K562 (cell line): ENCODE measurements at places on chromosomes 12 and 14. TPM values are rescaled to one million over a fixed set of nuclear protein-coding genes. Genes with fewer than 3 reads are reported as not detected.
A peak's percentile ranks its signal among the peaks of the same experiment; 100 is the strongest.

DNA sequence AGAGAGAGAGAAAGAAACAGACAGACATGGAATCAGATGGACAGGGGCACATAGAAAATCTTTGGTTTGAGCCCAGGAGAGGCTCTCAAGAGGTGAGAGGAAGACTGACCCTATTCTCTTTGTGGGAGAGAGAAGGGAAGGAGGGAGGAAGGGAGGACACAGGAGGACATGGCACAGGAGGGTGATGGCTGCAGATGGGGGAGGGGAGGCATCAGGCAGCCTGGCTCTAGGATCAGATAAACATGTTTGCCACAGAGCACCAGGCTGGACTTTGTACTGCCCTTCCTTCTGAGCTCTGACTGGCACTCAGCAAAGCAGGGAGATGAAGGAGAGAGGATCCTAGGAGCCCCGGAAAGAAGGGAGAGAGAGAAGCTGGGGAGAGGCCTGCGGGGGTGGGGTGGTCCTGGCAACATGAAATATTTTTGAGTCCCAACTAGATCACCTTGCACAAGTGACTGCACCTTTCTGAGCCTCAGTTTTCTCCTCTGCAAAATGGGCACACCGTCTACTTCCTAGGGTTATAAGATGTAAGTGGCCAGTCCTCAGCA is 6.1 kb downstream of the HNF1A start:
- DNase-seq, result no peak

GRCh38 chr12:41032386-41032785 is 155.7 kb upstream of the PDZRN4 start:
- DNase-seq, result no peak

DNA sequence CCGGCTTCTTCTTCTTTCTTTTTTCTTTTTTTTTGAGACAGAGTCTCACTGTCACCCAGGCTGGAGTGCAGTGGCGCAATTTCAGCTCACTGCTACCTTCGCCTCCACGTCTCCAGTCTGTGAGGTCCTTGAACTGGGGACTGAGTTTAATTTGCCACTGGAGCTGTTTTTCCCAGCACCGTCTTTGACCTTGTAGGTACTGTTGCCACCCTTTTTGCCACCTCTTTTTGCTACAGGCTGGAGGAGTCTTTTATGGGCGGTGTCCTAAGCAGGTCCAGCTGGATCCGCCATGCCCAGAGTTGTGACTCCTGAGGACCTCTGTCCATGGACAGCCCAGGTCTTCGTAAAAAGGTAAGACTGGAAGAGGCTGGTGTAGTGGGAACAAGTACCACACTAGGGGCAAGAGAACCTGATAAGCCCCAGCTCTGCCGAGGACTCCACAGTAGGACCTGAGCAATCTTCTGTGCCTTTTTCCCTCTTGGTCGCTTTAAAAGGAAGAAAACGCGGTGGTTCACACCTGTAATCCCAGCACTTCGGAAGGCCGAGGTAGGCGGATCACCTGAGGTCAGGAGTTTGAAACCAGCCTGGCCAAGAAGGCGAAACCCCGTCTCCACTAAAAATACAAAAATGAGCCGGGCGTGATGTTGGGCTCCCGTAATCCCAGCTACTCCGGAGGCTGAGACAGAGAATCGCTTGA is 946 bp downstream of the RNU4-2 start:
- no peak for DNase-seq

GRCh38 chr14:91841065-91841464 is 26.3 kb downstream of the TC2N start:
- no peak for DNase-seq

DNA sequence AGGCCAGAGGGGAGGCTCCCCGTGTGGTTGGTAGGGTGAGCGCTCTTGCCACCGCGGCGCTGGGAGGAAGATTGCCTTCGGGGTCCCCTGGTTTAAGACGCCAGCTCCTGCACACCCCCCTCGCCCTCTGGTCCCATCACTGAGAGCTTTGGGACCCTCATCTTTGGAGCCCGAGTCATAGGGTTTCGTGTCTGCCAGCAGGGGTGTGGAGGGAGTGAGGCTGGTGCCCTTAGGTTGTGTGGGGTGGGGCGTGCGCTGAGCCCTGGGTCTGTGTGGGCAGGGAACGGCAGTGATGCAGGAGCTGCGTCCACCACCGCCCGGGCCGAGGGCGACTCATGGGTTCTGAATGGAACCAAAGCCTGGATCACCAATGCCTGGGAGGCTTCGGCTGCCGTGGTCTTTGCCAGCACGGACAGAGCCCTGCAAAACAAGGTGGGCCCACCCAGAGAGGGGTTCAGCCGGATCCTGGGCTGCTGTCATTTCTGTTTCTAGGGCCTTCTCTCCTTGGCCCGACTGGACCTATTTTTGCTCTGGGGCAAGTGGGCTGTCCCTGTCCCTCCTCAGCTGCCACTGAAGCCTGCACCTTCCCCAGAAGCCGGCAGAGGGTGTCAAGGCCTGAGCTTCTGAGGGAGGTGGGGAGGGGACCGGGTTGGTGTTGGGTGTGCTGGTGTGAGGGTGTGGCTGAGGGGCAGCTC is 12.1 kb downstream of the ACADS start:
- DNase-seq, result no peak

- DNase-seq, result no peak
Measured at GRCh38 chr12:108112832-108113556, 16.1 kb upstream of the WSCD2 start.

- no peak for DNase-seq
Measured at GRCh38 chr14:75363570-75364227, 64.1 kb upstream of the JDP2 start.

GRCh38 chr12:84696908-84697540 is 215.6 kb downstream of the SLC6A15 start:
- DNase-seq, result no peak

GRCh38 chr14:75340921-75341320 is 62.3 kb downstream of the FOS start:
- no peak for DNase-seq

- no peak for DNase-seq
Measured at GRCh38 chr12:120254809-120255208, 10.7 kb downstream of the PXN start.

- no peak for DNase-seq
Measured at GRCh38 chr14:24846261-24846660, 203.7 kb downstream of the STXBP6 start.

GRCh38 chr14:99188731-99189191 is 83.2 kb downstream of the BCL11B start:
- peak; percentile 16 for DNase-seq

DNA sequence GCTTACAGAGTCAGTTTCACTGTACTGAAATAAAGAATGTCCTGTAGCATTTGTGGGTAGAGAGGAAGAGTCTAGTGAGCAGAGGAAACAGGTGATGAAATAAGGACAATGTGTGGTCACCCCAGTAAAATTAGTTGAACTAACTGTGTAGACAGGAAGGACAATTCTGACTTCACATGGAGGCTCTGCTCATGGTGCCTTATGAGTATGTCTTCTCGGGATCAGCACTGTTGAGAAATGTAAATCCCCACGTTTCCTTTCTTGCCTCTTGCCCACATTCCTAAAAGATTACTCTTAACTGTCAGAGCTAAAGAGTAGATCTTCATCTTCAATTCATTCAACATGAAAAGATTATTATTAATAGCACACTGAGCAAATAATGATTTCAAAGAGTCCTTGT is 113.2 kb upstream of the FLRT2 start:
- DNase-seq, result no peak

GRCh38 chr12:26867080-26867479 is 34.1 kb upstream of the ITPR2 start:
- no peak for DNase-seq

GRCh38 chr12:75933101-75933500 is 98.5 kb downstream of the PHLDA1 start:
- DNase-seq, result no peak

GRCh38 chr14:21467616-21468015 is 9.1 kb downstream of the RAB2B start:
- DNase-seq, result no peak

- no peak for DNase-seq
Measured at GRCh38 chr14:63972323-63972932, 119.6 kb downstream of the SYNE2 start.

- no peak for DNase-seq
Measured at GRCh38 chr12:10243818-10244520, 31.3 kb downstream of the GABARAPL1 start.

GRCh38 chr12:293199-293598 is 30.6 kb upstream of the SLC6A13 start:
- DNase-seq, result no peak

GRCh38 chr12:52360663-52361271 is 6.5 kb downstream of the KRT85 start:
- no peak for DNase-seq

DNA sequence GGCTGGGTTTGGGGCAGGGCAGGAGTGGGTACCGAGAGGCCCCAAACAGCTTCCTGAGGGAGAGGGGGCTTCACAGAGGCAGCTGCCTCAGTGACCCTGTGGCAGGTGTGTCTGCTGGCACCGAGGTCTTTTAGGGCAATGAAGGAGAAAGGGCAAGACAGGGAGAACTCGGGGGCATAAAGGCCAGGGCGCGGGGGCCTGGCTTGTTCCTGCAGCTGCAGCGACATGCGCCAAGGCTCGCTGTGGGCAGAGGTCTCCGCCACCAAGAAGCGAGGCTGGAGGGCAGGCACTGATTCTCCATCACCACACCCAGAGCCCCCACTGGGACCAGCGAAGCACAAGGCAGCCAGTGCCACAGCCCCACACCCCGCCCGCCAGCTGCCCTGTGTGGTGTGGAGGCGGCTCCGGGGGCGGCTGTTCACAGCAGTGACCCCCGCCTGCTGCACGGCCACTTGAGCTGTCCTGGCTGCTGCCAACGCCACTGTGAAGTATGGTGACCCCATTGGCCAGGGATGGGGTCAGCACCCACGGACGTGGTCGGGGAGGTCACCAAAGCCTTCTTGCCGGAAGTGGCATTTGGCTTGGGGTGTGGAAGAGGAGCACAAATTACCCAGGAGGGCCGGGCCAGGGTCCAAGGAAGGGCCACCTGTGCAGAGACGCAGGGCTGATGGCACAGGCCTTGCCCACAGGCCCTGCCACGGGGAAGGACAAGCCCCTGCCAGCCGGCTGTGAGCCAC is 16.4 kb downstream of the BAG5 start:
- no peak for DNase-seq

GRCh38 chr12:123151457-123152454 is 866 bp upstream of the PITPNM2 start:
- DNase-seq, result no peak

DNA sequence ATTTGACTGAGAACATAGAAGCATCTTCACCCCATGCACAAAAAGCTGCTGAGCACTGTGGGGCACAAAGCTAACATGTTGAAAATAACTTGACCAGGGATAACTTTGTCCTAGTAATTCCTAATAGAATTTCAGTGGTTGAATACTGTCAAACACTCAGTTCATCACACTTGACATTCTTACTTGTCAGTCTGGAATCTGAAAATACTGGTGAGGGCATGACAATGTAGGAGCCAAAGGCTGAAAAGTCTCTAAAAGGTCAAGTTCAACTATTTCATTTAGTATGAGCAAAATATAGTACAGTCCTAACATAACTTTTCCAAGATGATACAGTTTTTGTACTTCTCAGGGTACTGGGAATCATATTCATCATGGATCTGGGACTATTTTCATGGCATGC is 504.4 kb upstream of the LMO3 start:
- no peak for DNase-seq

DNA sequence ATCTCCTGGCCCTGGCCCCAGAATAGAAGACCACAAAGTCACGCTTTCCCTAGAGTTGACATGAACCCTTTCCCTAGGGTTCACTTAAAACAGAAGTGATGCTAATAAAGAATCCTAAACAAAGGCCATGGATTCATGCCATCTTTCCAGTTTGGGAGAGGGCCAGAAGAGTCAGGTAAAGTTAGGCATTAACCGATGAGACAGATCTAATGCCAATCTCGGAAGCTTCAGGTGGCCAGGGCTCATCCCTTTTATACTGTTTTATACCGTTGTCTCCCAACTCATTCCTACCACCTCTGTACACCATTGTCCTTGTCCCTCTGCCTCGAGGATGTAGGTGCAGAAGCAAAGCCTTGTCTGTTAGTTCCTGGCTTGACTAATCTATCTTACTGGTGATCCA is 22.8 kb upstream of the ACTR10 start:
- DNase-seq, result no peak

DNA sequence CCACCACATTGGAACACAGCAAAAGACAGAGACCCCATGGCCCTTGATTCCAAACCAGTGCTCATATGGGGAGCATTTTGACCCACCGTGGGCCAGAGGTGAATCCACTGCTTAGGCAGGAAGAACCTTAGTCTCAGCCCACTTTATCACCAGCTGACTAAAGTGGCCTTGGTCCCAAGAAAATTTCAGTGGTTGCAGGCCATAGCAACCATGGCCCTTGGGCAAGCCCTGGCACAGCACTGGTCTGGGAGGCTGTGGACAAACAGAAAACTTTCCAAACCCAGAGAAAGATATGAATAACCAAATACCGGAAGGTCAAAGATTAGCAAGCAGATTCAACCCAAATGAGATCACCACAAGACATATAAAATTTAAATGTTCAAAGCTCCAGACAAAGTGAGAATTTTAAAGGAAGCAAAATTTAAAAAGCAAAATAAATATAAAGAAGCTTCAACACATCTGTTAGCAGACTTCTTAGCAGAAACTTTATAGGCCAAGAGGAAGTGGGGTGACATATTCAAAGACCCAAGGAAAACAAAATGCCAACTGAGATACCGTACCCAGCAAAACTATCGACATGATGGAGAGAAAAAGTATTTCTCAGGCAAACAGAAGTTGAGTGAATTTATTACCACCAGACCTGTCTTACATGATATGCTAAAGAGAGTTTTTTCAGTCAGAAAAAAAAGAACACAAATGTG is 7.8 kb downstream of the KLRK1 start:
- no peak for DNase-seq

DNA sequence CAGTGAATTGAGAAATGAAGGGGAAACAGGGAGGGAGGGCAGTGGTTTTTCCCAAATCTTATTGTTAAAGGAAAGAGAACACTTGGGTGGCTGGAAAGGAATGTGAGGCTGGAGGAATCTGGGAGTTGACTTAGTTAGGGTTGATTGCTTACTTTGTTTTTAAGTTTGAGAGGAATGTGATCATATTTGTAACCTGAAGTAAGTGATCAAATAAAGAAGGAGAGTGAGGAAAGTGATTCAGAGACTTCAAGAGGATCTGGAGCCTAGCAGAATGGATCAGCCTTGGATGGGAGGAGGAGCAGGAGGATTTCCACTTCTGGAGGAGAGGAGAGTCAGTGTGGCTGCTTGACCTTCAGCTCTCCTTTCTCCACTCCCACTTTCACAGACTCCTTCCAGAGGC is 6.0 kb upstream of the LRP6 start:
- no peak for DNase-seq

GRCh38 chr14:93301821-93302447 is 30.9 kb downstream of the BTBD7 start:
- no peak for DNase-seq

DNA sequence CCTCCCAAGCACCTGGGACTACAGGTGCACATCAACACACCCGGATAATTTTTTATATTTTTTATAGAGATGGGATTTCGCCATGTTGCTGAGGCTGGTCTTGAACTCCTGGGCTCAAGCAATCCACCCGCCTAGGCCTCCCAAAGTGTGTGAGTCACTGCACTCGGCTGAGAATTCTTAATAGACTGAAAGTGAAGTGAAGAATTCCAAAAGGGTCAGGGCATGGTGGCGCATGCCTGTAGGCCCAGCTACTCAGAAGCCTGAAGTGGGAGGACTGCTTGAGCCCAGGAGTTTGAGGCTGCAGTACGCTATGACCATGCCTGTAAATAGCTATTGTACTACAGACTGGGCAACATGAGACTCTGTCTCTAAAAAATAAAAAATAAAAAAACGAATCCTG is 43.7 kb downstream of the TCHP start:
- no peak for DNase-seq

TAS2R20 gene
- polyA plus RNA-seq, result 0.44 and 0.45 TPM in 2 replicates

NPFF gene
- polyA plus RNA-seq, result 1.2 TPM in 1 of 2 replicates, not detected in the other

IL22 gene
- polyA plus RNA-seq, result not detected in 2 replicates

SLC39A2 gene
- 0.09 TPM in 1 of 2 replicates, not detected in the other for polyA plus RNA-seq

CMA1 gene
- not detected in 2 replicates for polyA plus RNA-seq

OSGEP gene
- polyA plus RNA-seq, result 51.1 and 61.1 TPM in 2 replicates
